ENCODE measurements at places on chromosomes 12 and 14.

DNA sequence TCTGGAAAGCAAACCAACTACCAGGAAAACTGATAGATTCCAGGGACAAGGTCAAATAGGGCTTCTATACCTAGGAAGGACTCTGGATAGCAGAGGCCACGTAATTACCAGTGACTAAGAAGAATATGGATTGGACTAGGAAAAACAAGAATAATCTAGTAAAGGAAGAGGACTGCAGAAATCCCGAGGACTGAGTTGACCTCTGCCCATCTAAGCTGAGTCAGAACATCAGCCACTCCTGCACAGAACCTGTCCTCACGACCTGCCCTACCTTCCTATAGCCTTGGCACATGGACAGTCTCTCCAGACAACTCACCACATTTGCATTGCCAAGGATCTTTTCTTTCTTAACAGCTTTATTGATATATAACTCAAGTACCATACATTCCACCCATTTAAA lies 2.3 kb downstream of the OR6J1 start:
- no peak for DNase-seq

GRCh38 chr12:58254463-58255100 lies 313.2 kb downstream of the ATP23 start:
- no peak for DNase-seq

DNA sequence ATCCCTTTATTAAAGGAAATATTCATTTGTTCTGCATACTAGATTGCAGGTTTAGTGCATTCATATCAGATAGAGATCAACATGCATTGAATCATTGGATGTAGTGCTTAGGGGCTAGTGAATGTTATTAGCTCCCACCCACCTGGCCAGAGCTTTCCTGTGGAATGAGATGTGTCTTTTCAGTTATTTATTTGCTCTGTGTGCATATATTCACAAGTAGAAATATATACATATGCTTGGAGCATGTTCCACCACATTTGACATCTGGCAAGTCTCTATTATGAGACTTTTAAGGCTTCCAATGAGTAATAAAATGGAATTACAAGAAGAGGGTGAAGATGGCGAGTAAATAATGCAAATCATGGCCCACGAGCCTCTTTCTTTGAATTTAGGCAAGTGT lies 180.0 kb upstream of the LMO3 start:
- DNase-seq: no peak

DNA sequence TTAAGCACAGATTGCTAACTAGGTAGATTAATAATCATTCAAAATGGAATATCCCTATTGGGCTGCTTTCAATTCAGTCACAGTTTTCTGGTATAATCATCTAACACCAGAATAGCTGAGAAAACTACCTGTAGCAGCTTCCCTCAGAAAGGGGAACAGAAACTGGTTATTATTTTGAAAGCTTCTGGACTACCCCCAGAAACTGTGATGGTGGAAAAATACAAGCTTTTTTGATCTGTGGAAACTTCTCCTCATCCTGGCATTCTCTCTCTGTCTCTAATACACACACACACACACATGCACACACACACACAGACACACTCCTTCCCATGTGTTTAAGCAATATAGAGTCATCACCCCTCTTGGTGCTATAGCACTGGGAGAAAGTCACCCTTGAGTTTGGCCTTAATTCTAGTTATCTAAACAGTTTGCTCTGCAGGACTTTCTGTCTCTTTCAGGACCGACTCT lies 251.5 kb upstream of the LMO3 start:
- DNase-seq: no peak

DNA sequence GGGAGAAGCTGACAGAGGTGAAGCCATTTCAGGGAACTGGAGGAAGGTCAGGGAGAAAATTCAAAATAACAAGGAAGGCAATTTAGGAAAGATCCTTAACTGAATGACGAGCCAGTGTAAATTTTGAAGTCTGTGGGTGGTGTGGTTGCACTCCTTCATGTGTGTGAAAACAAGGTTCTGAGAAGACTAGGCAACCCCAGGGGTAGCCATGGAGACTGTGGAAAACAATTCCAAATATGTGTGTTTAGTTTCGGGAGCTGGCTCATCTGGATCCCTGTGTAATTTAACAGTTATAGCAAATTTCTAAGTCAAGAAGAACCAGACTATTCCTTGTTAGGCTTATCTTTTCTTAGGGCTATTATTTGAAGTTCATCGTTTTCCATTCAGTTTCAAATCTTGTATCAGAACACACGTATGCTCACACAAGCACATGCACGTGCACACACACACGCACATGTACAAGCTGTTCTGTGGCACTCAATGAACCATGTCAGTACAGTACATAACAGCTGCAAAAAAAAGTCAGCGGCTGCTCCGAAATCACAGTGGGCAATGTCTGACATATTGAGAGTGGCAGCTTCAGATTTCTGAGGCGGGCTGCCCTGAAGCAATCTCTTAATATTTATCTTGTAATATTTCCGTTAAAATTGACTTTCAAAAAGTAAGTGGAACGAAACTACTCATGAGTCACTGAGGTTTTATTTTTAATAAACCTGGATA lies 411.2 kb downstream of the AEBP2 start:
- DNase-seq: no peak

DNA sequence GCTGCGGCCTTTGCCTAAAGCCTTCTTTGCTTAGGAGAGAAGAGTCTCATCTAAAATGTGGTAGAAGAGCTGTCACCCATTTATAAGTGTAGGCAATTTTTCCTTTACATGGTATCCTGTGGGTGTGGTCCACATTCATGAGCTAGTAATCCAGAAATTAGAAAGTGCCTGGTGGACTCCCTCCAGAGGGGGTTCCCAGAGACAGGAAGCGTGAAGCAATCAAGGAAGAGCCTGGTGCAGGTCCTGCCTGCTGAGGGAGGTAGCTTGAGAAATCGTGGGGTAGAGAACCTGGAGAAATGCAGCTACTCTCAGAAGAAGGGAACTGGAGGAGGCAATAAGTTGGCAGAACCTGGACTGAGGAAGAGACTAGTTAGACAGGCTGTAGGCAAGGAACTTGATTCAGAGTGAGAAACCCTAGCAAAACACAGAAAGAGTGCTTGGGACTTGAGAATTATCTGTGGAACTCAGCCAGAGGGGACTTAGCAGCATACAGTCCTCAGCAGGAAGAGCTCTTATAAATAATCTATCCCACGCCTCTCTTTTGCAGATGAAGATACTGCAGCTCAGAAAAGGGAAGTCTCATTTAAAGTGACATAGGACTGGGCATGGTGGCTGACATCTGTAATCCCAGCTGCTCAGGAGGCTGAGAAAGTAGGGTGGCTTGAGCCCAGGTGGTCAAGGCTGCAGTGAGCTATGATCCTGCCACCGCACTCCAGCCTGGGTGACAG lies 182.4 kb upstream of the CCND2 start:
- no peak for DNase-seq

Measured in HepG2 (cell line).